ENCODE measurements at places on chromosomes 3 and 15.

DNA sequence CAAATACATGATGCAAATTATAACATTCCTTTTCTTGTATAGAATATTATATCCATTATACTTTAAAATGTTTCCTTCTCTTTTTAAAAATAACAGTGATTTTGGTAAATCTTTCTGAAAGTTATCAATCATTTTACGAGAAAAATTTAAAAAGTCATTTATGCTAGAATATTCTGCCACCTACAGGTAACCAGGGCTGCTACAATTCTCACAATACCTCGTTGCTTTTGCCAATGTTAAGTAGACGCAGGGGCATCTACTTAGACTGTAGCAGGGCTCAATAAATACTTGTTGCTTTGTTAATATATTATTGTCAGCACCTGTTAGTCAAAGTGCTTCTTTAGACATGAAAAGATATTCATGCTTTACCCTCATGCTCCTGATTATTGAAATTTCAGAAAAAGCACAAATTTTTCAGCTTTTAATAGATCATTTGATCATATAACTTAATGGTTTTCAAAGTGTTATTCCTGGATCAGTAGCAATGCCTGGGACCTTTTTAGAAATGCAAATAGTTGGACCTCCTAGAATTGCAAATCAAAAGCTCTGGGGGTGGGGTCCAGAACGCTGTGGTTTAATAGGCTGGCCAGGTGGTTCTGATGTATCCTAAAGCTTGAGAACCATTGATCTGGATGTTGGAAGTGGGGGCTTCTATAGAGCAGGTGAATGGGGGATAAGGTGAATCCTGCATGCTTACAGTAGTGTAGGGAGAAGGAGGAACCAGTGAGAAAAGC, 223.6 kb upstream of the PDZRN3 start:
- DNase-seq: no peak

GRCh38 chr3:170840291-170840859, 29.6 kb downstream of the RPL22L1 start:
- no peak for DNase-seq

GRCh38 chr3:35223632-35224394, 415.5 kb upstream of the ARPP21 start:
- no peak for DNase-seq

GRCh38 chr3:4785551-4785950, 193.7 kb upstream of the BHLHE40 start:
- DNase-seq: no peak

DNA sequence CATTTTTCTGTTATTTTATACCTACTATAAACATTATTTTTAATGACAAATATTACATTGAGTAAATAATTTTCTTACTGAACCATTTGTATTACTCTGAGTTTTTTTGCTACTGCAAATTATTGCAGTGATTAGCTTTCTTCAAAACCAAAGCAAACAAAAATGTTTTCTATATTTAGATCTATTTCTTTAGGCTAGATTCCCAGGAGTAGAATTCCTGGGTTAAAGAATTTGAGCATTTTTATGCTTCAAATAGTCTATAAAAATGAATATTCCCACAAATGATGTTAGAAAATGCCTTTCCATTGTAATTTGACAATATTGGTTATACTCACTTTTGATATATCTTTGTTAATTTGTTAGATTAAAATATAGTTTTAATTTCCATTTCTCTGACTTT, 76.8 kb downstream of the LEKR1 start:
- DNase-seq: no peak

DNA sequence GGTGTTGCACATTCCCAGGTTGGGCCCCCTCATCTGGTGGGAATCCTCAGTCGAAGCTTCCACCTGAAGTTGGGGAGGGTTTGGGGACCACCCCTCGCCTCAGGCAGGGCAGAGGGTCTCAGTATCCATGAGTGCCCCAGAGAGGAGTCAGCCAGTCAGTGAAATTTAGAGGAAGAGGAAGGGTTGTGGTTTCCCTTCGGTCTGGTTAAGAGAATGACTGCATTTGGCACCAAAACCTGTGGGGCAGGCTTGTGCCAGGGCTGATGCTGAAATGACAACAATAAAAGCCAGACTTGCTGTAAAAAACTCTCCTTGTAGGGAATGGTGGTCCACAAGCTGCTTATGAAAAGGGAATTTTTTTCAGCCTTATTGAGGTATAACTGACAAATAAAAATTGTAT, 22.6 kb downstream of the LMCD1 start:
- DNase-seq: no peak

DNA sequence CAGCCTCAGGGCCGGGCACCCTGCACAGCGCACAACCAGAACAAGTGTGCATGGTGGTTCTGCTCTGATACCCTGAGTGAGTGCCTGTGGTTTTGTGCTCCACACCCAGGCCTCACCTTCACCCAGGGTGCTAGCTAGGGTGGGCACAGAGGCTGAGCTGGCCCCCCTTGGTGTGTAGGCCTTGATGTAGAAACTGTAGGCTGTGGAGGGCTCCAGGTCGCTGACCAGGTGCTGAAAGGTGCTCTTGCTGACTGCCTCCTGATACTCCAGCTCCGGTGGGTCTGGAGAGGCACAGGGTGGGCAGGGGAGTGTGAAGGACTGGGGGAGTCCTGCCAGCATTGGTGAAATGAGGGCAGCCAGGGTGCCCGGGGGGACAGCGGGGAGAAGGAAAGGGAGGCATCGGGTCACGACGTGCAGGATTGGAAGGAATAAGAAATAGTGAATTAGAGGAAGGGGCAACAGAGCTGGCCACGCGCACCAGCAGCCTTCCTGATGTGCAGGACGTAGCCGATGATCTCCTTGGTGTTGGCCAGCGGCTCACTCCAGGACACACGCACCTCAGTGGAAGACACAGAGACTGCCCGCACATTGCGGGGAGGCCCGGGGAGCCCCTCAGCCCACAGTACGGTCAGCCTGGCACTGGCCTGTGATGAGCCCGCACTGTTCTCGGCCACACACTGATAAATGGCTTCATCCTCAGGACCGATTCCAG, 26.6 kb downstream of the RNU5B-1 start:
- DNase-seq: no peak

- no peak for DNase-seq
Observed at GRCh38 chr15:27214961-27215360, 244.0 kb downstream of the GABRG3 start.

DNA sequence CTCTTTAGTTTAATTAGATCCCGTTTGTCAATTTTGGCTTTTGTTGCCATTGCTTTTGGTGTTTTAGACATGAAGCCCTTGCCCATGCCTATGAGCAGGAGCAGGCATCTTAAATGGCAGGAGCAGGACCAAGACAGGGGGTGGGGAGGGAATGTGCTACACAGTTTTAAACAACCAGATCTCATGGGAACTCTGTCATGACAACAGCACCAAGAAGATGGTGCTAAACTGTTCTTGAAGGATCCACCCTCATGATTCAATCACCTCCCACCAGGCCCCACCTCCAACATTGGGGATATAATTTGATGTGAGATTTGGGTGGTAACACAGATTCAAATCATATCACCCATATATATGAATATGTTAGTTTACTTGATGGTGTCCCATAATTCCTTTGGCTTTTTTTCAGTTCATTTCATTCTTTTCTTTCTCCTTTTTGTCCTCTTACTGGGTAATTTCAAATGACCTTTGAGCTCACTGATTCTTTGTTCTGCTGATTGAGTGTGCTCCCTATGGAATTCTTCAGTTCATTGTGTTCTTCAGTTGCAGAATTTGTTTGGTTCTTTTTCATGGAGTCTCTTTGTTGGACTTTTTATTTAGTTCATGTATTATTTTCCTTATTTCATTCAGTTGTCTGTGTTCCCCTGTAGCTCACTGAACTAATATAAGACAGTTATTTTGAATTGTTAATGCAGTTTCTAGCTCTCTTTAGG, 62.6 kb downstream of the DOCK3 start:
- DNase-seq: no peak

DNA sequence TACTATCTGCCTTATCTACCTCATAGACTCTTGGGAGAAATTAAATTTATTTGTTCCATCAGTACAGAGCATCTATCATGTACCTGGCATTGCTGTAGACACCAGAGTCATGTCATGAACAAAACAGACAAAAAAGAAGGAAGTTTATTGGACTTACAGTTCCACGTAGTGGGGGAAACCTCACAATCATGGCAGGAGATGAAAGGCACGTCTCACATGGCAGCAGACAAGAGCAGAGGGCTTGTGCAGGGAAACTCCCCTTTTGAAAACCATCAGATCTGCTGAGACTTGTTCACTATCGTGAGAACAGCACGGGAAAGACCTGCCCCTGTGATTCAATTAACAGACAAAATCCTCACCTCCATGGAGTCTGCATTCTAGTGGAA, 25.6 kb upstream of the ACAP2 start:
- DNase-seq: no peak

DNA sequence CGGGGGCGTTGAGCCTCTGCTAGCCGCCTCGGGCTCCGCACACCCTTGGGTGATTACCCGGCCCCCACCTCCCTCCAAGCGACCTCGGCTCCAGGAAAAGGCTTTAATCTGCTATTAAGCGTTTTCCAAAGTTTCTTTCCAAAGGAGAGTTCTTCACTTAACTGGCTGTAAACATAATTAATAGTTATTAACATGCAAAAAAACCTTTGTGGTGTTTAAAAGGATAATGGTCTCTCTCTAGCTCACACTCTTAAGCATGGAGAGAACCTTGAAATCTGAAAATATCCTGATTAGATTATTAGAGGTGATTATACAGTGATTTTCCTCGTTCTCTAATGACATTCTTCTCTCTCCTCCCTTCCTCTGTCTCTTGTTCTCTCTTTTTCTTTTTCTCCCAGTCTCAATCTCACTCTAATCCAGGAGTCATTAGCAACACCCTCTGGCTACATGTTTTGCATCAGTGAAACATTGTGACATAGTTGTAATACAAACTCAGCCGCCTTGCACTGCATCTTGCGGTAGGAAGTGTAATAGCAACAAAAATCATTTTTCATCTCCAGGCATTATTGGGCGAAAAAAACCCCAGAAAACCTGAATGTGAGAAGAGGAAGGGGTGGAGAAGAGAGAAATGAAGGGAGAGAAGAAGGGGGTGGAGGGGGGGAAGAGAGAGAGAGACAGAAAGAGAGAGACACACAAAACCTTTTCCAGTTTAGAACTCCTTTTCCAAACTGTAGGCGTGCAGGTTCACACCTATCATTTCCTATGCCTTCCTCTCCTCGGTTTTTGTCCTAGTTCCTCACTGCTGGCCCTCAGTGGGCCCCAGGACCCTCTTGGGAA, 24.4 kb downstream of the NR2F2 start:
- no peak for DNase-seq

DNA sequence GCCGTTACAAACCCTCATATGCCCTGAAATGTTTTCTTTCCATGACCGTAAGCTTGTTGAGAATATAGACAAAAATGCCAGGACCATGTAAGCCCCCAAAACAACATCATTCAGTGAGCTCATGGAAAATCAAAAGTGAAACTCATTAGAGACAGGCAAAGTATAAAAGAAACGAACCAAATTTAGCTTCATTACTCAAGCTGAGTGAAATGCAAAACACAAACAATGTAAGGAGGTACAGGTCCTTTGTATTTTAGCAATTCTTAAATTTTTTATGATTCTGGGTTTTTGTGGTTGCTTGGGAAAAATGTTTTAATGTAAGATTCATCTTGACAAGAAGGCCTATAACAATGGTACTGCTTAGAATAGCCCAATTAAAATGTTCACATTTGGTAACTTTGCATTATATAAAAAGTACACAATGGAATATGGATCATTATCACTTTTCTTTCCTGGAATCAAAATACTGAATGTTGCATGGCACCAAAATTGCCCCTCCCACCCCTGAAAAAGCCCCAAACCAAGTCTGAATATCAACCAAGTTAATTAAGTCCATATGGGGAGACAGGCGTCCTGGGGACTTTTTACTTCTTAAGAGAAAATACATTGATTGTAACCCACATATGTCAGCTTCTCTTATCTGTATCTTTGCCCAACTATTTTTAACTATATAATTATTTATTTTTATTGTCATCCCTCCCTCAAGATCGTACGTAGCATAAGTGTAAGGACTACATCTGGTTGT, 247.7 kb upstream of the CDIN1 start:
- DNase-seq: no peak

DNA sequence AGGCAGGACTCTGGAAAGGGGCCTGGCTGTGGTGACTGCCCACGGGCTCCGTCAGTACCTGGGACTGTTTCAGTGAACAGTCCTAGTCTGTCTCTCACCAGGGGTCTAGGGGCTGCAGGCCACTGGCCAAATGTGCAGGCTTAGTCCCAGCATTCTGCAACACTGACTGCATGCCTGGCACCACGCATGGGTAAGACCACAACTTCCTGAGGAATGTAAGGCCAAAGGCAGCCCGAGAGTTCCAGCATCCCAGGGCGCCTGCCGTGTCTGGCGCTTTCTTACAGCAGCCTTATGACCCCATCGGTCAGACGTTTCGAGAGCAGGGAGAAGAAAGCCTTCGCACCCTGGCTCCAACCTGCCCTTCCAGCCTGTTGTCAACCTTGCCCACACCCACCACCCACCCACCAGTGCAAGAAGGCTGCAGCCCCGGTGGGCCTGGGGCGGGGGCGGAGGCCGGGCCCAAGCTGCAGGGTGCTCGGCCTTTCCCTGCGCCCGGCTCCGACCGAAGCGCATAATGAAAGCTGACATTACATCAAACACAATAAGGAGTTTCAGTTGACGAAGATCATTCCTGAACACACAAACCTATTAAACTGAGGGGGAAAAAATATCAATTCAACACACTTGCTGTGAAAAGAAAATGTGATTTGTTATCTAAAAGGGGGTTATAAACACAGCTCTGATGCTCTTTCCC, 29.5 kb upstream of the TMEM115 start:
- no peak for DNase-seq

- DNase-seq: no peak
Observed at GRCh38 chr15:99504071-99504822, 61.5 kb upstream of the MEF2A start.

DNA sequence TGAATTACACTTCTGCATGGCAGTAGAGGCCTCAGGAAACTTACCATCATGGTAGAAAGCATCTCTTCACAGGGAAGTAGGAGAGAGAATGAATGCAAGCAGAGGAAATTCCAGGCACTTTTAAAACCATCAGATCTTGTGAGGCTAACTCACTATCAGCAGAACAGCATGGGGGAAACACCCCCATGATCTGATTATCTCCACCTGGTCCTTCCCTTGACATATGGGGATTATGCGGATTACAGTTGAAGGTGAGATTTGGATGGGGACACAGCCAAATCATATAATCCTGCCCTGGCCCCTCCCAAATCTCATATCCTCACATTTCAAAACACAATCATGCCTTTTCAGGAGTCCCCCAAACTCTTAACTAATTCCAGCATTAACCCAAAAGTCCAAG, 691.1 kb downstream of the SI start:
- no peak for DNase-seq

DNA sequence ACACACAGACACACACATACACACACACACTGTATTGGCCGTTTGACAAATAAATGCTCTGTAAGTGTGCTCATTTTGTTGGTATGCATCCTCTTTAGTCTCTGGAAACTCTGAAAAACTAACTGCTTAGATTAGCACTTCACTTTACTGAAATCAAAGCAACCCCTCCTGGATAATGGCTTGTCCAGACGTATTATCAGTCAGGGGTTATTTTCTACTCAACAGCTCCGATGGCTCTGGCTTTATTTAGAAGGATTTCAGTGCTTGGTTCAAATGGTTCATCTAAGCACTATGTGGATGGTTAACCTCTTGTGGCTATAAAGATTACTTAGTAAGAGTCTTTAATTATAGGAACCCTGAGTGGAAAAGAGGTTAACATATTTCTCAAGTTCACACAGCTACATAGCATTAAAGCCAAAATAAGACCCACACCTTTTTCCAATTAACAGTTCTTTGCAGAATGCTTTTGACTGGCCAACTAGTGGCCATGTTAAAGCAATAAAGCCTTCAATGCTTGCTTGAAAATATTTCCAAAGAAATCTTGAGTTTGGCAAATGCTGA, 516.1 kb upstream of the NAALADL2 start:
- DNase-seq: no peak

GRCh38 chr15:101248274-101248673, 3.6 kb downstream of the CHSY1 start:
- no peak for DNase-seq
